CD4-positive, alpha-beta T cell treated with Interleukin-12 subunit alpha and Interleukin-12 subunit beta, for 1 hour (primary cell): ENCODE measurements at places on chromosomes 5 and 9.
A peak's percentile ranks its signal among the peaks of the same experiment; 100 is the strongest.

GRCh38 chr9:89915187-89915586 is 310.4 kb downstream of the GADD45G start:
- DNase-seq, result no peak

- no peak for DNase-seq
Observed at GRCh38 chr5:10401498-10401897, 40.2 kb upstream of the ROPN1L start.

DNA sequence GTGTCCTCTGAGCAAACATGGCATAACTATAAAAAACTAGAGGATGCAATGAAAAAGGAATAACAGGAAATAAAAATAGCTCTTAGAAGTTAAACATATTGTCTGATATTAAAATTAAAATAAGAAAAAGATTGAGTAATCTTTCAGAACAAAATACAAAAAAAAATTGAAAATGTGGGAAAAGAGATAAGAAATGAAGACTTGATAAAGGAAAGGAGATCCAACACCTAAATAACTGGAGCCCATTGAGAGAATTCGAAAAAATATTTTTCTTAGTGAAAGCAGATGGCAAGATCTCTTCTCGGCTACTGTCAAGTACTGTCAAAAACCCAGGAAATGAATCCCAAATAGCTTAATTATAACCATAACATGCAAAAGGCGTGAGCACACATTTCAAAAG is 24.9 kb downstream of the LIFR start:
- DNase-seq, result no peak

DNA sequence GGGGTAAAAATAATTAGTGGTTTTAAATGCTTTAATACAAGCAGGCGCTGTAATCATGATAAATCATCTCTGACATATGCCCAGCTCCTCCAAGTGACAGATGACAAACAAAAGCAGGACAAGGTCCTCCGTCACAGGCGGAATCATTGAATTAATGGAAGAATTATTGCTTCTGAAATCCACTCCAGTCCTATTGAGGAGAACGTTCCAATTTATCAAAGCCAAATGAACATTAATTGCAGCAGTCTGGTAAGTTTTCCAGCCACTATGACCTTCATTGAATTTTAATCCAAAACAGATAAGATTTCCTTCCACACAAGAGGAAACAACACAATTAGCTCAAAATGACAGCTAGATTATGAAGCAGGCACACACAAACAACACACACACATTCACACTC is 136.8 kb downstream of the ASTN2 start:
- no peak for DNase-seq

- DNase-seq, result no peak
Observed at GRCh38 chr9:128722380-128723351, 1.3 kb downstream of the ZDHHC12 start.

- no peak for DNase-seq
Observed at GRCh38 chr9:127989094-127989493, 8.3 kb upstream of the EEIG1 start.

DNA sequence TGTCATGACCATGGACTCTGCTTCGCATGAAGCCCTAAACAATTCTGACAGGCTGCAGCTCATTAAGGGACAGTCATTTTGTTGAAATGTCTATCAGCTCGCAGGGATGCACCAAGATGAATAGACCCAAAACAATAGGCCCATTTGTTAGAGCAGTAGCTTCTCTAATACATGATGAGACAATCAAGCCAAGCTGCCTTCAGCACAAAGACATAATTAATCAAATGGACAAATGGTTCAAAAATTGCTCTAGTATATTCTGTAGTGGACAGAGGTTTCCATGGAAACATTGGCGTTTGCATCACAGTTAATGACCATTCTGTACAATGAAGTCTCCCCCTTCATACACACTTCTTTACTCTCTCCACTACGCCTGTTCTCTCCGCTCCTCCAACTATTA is 274.6 kb downstream of the ANXA1 start:
- no peak for DNase-seq

DNA sequence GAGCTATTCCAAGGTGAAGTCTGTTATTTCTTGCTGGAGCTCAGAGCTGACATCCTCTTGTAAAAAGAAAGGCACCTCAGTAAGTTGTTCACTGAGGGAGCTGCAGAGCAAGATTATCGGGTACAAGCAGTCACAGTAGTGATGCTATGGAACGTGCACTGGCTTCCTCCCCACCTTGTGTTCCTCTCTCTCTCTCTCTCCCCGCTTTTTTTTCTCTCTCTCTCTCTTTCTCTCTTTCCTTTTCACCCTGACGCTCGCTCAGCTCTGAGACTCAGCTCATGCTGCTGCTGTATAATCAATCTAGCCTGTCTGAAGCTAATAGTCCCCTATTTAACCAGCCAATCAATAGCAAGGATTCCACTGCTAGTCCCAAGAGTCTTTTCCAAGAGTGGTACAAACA is 587.6 kb upstream of the CDH18 start:
- DNase-seq, result no peak

- DNase-seq, result no peak
Observed at GRCh38 chr9:131589124-131589711, 43.9 kb downstream of the PRRT1B start.

GRCh38 chr5:11047625-11048024 is 286.6 kb upstream of the DAP start:
- no peak for DNase-seq

GRCh38 chr9:136255896-136256890 is 10.6 kb upstream of the QSOX2 start:
- no peak for DNase-seq

- DNase-seq, result no peak
Observed at GRCh38 chr5:55771175-55771655, 33.4 kb downstream of the DDX4 start.

- DNase-seq, result no peak
Observed at GRCh38 chr5:163760498-163760897, 255.1 kb downstream of the MAT2B start.

GRCh38 chr5:51902512-51902911 is 519.3 kb downstream of the ISL1 start:
- DNase-seq, result no peak

- DNase-seq, result no peak
Observed at GRCh38 chr9:135045264-135045927, 42.1 kb upstream of the OLFM1 start.

- DNase-seq, result no peak
Observed at GRCh38 chr5:91288118-91288916, 94.8 kb downstream of the ARRDC3 start.

DNA sequence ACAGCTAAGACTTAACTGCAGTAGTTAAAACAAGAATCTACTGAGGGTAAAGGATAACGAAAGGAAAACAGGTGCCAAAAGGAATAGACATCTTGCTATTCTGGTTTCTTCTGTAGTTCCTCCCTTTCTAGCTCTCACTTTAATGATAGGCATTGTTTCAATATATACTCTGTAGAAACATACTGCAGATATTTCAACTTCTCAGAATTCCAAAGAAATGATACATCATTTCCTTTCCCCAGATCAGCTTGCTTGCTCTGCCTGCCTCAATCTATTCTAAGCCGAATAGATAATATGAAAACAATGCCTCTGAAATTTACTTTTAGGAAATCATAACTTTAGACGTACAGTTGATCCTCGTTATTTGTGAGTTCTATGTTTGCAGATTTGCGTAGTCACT is 46.3 kb downstream of the ACO1 start:
- no peak for DNase-seq

DNA sequence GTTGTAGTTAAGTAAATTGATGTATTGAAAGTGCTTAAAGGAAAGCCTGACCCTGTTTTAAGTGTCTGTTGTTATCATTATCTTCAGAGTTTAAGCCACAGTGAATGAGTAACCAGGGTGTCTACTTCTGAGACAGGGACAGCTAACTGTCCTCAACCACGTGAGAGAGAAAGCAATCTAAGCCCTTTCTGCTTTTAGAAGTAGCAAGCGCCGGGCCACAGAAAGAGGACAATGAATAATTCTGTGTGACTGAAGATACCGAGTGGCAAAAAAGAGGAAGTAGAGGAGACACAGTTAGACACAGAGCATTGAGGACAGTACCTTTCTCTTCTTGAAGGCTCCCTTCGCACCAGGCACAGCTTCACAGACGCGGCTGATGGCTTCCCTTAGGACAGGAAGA is 86.3 kb downstream of the S1PR3 start:
- DNase-seq, result no peak

- no peak for DNase-seq
Observed at GRCh38 chr5:149420545-149421371, 41.7 kb upstream of the IL17B start.

DNA sequence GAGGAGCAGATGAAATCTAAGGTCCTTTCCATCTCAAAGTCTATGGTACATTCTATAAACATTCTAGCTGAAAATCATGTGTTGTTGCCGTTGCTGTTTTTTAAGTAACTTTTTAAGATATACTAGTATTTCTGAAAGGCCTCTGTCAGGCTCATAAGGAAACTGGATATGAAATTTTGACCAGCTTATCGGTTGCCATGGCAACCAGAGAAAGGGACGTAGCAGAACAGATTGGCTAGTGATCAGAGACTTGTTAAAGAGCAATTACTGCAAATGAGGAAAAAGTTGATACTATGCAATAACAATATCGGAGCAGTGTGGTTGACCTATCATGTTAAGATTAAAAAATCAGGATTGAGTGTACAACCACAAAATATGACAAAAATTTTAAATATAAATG is 57.0 kb upstream of the RNF180 start:
- no peak for DNase-seq

DNA sequence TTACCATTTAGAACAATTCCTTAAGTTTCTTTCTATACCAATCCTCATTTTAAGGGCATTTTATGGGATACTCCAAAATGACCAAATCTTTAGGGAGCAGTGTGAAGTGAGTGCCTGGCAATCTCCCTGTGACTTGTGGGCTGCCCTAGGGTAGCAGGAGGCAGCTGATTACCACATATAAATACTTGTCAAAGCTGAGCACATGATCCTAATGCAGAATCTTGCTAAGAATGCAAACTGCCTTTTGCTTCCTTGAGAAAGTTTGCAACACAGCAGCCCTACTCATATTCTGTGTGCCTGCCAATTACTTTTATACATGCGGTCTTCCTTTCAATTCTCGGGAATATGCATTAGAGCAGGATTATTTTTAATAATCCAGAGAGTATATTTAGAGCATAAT is 18.2 kb upstream of the NREP start:
- DNase-seq, result no peak

GRCh38 chr9:10041726-10042229 is 571.0 kb downstream of the PTPRD start:
- DNase-seq, result no peak

GRCh38 chr9:35611230-35611797 is 6.3 kb downstream of the TESK1 start:
- peak; percentile 73 for DNase-seq

DNA sequence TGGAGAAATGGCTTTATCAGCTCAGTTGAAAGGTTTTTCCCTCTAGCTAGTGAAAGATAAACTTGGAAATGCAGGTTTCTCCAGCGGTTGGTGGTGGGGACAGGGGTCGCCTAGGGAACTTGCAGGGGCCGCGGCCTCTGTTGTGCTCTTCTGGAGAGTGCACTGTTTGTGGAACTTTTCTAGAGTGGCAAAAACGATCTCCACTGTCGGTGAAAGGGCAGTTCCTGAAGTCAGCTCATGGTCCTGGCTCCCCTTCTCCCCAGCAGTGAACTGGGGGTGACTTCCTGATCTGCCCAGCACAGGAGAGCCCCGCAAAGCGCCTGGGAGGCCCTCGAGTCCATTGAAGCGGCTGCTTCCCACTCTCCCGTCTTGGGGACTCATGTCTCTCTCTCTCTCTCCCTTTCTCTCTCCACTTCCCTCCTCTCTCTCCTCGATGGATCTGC is 3.2 kb downstream of the IRX1 start:
- no peak for DNase-seq

- DNase-seq, result no peak
Observed at GRCh38 chr5:167816354-167816753, 475.1 kb upstream of the WWC1 start.

DNA sequence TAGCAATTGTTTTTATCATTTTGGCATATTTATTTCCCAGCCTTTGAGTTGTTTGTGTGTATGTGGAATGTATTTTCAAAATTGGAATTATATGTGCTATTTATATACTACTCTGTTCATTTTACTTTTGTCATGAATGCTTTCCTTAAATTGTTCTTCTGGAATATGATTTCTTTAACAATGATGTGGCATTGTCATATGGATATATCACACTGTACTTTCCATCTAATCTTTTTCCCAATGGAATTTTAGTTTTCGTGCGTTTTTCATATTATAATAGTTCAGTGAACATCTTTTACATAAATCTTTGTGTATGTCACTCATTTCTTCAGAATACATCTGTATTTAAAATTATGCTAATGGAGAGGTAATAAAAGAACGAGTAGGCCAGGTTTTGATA is 980.1 kb upstream of the WWC1 start:
- no peak for DNase-seq

GRCh38 chr5:150763023-150763769 is 4.4 kb upstream of the DCTN4 start:
- DNase-seq, result no peak
